Mammary epithelial cell (primary cell): ENCODE measurements at places on chromosomes 5 and 9.
A peak's percentile ranks its signal among the peaks of the same experiment; 100 is the strongest.

DNA sequence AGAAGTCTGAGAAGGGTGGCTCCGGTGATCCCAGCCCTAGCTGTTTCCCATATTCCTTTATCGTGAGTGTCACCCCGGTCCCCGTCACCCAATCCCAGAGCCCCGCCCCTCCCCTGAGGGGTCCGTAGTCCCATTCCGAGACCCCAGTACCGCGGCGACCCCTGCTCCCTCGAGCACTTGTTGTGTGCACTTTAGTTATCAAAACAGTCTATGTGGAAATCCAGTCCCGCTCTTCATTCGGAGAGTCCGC lies 223 bp downstream of the LRSAM1 start:
- DNase-seq = no peak

GRCh38 chr5:102722931-102723330 lies 32.2 kb upstream of the PAM start:
- peak; percentile 23 for DNase-seq

GRCh38 chr5:93078082-93079038 lies 502.7 kb downstream of the NR2F1-AS1 start:
- peak; percentile 98 for DNase-seq

DNA sequence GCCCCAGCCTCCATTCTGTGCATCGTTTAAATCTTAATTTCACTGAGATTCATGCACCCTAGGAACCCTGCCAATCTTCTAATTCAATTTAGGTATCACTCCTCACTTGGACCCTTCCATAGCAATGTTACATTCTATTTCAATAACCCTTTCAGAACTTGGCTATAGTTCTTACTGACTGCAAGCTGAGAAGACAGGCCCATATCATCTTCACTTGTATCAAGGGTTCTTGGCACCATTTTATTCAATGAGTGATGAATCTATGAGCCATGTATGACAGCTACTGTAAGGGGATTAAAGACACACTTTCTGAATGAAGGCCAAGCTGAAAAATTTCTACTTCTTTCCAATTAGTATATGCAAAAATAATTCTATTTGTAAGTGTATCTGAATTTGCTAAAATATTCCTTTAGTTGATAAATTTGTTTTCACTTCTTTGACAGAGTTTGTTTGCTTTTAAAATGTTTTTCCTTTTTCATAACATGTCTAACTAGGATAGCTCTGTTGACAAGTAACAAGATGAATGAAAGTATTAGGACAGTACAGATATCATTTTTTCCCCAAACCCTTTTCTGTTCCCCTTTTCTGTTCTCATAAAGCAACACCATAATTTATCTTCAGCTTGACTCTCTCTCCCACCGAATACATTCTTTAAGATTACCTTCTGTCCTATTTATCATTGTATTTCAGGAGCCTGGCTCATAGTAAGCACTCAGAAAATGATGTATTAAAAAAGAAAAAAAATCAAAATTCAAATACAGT lies 9.6 kb downstream of the ITGA2 start:
- DNase-seq = no peak

- DNase-seq = no peak
These were observed 33.2 kb upstream of the DMXL1 start for GRCh38 chr5:119037496-119038215.

- no peak for DNase-seq
These were observed 187.4 kb downstream of the AGTPBP1 start for GRCh38 chr9:85554349-85554748.

DNA sequence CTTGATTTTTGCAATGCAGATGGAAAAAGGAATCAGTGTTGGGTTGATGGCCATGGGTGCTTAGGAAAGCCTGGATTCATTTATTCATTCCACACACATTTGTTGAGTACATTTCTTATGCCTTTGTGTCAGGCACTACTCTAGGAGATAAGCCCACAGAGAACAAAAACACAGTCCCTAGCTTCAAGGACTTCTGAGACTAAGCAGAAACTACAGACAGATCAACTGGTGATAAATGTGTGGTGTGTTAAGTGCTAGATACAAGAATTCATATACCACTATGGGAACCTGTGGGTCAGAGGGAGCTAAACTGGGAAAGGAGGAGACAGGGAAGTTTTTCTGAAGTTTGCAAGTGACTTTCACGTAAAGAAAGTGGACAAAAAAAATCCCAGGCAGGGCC lies 119.9 kb downstream of the CEMIP2 start:
- DNase-seq = no peak

GRCh38 chr9:77475641-77476473 lies 172.3 kb downstream of the GNA14 start:
- DNase-seq = no peak

DNA sequence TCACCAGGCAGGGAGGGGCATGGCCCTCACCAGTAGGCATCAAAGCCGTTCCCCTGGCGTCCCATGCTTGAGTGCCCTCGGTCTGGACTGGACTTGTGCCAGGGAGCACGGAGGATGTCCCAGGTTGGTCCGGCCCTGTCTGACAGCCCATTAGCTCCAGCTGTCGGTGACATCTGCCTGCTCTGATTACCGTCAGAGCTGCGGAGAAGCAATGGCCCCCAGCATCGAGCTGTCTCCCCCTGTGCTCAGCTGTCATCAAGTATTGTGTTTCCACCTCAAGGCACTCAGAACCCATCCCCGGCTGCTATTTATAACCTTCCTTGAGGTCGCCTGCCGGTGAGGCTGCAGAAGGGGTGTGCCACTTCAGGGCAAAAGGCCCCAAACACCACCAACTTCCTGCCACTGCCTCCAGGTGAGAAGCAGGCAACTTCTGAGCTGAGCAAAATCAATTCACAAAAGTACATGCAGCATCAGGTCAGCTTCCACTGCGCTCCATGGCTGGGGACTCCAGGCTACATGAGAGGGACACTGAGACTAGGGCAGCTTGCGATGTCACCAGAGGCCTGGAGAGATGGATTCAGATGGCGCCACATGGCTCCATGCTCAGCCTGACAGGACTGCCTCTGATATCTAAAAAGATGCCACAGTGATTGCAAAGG lies 142.7 kb downstream of the C5orf15 start:
- no peak for DNase-seq

DNA sequence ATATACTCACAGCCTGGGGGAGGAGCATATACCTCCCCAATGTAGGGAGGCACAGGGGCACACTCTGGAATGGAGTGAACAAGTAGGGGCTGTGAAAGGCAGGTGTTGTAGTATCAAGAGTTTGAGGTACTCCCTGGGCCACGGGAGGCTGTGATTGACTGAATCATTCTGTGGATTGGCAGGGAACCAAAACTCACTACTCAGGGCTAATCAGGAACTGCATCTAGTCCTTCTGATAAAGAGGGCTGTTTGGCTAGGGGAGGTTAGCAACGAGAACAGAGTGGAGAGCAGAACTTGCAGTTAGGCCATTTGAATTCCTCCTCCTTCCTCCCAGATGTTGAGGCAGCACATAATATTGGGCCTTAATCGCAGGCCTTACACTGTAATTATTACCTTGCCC lies 369.2 kb upstream of the MPDZ start:
- peak; percentile 19 for DNase-seq

DNA sequence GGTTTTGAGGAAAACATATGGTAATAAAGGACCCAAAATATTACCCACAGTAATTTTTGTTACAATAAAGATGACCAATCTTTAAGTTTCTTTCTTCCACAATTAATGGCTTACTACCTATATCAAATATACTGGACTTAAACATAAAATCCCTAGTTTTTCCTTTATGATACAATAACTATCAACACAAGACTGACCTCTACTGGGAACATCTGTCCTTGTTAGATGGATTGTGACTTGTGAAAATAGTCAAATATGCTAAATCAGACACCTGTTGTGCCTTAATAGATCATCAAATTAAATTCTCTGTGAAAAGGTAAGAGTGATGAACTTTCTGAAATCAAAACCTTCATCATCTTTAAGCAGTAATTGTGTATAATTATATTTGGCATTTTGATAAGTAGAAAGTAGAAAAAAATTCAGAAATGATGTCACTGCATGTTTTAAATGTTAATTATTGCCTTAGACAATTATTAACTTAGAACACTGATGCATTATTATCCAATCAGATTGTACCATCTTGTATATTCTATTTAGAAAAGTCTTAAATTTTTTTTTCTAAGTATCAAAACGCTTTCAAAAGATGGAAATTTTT lies 113.6 kb downstream of the DEPDC1B start:
- no peak for DNase-seq

DNA sequence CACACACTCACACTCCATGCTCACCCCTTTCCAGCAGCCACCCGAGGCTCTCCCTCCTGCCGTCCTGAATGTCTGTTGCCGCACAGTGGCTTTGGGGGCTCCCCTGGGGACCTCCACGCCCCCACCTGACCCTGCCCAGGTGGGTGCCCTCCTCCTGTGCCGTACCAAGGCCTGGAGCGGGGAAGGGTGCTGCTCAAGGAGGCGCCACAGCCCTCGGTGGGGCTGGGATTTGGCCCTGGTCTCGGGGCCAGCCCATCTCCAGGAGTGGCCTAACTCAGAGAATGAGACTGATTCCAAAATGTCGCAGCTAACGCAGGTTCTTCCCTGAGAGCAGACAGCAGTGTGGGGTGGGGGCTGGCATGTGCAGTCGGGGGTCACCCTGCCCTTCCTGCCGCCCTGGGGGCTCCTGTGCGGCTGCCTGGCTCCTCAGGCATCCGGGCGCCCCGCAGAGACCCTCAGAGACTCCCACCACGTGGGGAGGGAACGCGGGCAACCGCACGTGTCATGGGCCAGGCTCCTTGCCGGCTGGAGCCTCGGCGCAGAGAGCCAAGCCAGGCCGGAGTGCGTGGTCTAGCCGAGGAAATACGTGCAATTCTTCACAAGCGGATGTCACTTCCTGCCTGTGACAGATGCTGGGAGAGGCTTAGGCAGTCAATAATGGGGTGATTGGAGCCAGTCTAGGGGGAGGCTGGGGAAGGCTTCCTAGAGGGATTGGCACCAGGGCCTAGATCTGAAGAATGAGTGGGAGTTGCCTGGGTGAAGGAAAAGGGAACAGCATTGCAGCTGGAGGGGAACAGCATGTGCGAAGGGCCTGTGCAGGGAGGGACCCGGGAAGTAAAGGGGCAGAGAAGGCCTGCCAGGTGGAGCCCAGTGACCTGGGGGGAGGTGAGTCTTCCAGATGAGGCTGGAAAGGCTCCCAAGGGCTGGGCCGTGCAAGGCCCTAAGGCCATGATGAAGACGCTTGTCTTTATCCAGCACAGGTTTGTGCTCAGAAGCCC lies 44.1 kb downstream of the C9orf50 start:
- DNase-seq = no peak

GRCh38 chr9:37639109-37639762 lies 11.5 kb upstream of the FRMPD1 start:
- DNase-seq = peak; percentile 12

- no peak for DNase-seq
These were observed 288.7 kb downstream of the ZSWIM6 start for GRCh38 chr5:61620699-61621182.

- DNase-seq = no peak
These were observed 30.0 kb downstream of the TNPO1 start for GRCh38 chr5:72846483-72846882.

DNA sequence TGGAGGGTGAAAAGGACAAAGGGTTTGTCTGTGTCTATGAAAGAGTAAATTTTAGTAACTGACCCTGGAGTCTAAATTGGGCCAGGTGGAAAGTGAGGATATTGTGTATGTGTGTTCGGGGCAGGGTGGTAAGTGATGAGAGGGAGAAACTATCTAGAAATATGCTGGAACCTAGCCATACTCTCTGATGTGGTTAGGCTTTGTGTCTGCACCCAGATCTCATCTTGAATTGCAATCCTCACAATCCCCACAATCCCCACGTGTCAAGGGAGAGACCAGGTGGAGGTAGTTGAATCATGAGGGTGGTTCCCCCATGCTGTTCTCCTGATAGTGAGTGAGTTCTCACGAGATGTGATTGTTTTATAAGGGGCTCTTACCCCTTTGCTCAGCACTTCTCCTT lies 60.6 kb downstream of the COMMD10 start:
- peak; percentile 19 for DNase-seq

- DNase-seq = no peak
These were observed 8.6 kb downstream of the GCNT4 start for GRCh38 chr5:75043633-75044264.

DNA sequence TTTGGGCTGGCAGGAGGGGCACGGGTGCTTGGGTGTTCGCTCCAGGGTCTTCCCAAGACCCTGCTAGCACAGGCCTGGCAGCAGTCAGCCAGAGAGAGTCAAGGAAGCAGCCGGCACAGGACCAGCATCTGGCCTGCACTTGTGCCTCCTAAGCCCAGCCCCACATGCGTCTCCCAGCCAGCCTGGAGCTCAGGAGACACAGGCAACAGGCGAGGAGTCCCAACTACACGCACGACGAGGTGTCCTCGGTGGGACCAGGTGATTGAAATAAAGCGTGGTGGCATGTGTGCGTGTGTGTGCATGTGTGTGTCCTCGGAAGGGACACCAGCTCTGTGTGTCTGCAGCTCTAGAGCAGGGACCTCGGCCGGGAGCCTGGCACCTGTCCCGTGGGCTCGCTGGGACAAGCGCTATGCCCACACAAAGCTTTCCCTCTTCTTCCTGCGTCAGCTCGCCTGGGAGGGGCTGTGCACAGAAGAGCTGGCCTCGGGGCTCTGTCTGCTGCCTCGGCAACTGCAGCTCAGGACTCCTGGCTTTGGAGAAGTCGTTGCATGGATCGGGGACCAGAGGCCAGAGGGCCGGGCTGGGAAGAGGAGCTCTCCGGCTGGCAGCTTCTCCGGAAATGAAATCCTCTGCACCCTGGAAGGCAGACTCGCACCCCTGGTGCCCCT lies 14.7 kb upstream of the SLC9A3 start:
- DNase-seq = no peak
